ENCODE measurements at places on chromosomes 7 and 10.

- no peak for DNase-seq
These were observed 13.2 kb downstream of the TLL2 start for GRCh38 chr10:96500519-96500918.

GRCh38 chr10:88980247-88980646 lies 10.4 kb upstream of the FAS start:
- no peak for DNase-seq

DNA sequence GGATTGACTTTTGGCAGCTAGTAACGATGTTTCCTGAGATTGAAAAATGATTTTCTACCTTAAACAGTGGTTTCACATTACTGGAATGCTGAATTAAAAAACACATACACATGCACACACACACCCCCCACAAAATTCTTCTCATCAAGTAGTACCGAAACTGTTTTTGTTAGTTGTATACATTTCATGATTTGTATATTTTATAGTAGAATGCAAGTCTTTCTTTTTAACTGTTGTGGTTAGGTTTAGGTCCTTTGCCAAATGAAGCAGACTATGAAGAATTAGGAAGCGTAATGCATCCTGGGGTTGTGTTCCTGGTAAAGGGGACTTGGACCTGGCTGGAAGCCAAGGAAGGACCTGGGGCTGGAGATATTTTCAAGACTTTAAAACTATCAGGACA lies 505.8 kb downstream of the SUGCT start:
- DNase-seq: no peak

GRCh38 chr10:24503461-24504320 lies 220.0 kb downstream of the ARHGAP21 start:
- peak; percentile 61 for DNase-seq

GRCh38 chr7:23654508-23654907 lies 25.5 kb upstream of the FAM221A start:
- DNase-seq: peak; percentile 4

DNA sequence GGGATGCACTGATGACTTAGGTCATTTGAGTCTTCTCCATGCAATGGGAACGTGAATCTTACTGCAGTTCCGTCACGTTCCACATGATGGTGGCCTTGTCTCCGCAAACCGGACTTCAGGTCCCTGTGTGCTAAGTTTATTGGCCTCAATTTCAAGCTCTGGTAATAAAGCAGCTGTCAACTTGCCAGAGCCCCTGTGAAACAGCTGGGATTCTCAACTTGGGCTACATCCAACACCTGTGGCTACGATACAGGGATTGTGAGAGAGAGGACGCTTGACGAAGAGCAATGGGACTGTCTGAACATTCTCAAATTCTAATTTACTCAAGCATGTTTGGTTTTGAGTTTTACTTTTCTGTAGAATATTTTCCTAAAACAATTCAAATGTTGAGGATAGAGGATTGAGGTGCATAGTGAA lies 174.2 kb downstream of the PTN start:
- peak; percentile 8 for DNase-seq

DNA sequence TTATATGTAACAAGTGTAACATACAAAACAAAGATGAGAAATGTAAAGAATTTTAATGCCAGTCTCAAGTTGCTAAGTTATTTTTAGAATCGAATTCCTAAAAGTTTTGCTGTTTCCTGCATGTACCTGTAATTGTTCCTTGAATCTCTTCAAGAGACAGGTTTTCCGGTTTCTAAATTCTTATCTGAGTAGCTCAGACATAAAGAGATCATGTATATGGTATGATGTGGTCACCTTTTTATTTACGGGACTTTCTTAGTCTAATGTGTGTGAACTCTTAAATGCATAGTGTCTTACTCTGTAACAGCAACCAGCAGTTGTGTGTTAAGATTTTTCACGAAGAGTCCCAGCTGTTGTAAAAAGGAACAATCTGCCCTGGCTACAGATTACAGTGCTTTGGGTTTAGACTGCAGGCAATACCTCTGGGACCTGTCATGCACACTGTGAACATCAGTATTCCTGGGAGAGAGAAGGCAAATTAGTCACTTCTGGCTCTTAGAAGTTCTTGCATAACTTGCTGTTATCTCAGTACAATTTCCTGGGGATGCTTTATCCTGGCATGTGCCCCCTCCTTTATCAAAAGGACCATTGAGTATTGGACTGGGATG lies 263.4 kb downstream of the BICC1 start:
- no peak for DNase-seq

- peak; percentile 83 for DNase-seq
These were observed at the start of gene NT5C2 for GRCh38 chr10:103193107-103193819. Gene NT5C2 (minus strand): TSS chr10:103193272. CDS start chr10:103174958, 18,314 bp downstream.

DNA sequence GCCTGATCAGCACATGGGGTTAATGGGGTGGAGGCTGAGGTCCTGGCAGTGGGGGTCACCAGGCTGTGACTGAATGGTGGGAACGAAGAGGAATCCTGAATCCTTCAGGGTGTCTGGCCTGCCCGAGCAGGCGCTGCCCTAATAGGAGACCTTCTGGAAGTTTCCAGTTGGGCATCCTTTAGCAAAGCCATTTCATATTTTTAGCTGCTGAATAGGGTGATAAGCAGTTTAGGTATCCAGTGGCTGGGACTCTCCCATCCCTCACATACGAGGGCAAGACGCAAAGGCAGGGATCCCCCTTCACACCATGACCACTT lies 159.3 kb downstream of the SH3PXD2A start:
- no peak for DNase-seq

DNA sequence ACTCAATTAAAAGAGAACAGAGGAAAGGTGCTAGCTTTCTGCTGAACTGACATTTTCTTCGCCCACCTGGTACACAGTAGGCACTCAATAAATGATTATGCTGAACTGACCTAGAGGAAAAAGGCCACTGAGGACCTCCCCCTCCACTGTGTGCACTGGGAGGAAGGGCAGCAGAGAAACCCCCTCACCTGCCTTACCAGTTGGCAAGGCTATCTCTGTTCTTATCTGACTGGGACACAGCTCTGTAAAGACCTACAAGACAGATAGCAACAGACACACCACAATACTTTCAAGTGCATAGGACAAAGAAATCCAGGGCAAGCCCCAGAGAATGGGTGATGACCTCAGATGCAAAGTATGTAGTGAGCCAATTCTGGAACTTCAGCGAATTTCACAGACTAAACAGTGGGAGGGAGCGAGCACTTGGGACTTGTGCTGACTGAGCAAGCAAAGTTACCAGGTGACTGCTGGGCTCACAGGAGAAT lies 30.4 kb downstream of the PDLIM1 start:
- DNase-seq: no peak

DNA sequence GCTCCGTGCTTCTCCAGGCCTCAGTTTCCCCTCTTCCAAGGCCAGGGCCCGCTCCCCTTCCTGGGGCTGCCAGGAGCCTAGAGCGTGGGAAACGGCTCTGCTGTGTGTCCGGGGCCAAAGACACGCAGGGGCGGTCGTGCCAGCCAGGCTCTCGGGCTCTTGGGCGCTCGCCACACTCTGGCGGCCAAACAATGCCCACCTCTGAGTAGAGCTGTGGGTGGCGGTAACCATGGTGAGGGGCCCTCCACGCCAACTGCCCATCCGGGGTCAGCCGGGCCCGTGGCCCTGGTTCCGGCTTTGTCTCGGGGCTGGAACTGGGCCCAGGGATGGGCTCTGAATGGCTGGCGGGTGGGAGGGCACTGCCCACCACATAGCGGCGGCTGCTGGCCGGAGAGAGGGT lies 16.0 kb downstream of the GRIFIN start:
- no peak for DNase-seq

DNA sequence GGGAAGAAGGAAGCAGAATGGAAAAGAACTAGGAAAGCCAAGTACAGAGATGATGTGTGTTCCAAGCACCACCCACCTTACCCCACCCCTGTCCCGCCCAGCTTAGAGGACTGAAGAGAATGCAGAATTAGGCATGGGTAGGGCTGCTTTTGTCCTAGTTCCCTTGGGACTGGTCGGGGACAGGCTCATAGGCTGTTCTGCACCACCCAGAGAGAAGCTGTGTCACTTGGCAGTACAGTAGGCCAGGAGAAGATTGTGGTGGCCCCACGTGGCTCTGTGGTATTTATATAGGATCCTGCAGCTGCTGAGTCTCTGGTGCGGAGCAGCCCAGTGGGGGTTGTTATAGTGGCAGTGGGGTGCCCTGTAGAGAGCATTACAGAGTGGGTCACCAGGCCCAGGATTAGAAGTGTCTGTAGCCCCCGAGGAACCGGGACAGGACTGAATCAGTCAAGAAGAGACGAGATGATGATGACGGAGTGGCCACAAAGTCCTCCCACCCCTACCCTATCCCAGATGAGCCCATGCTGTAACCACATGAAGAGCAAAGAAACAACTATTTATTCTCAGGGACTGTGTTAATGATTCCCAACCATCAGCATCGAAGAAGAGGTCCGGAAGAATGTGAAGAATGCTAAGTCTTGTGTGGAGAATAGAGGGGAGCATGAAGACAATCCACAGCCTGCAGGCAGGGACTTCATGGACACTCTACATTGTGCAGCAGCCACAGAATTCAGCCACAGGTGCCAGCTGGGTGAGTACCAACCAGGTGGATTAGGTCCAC lies 88.9 kb downstream of the C1GALT1 start:
- DNase-seq: no peak

GRCh38 chr7:44086627-44087026 lies 4.3 kb upstream of the POLM start:
- DNase-seq: no peak

DNA sequence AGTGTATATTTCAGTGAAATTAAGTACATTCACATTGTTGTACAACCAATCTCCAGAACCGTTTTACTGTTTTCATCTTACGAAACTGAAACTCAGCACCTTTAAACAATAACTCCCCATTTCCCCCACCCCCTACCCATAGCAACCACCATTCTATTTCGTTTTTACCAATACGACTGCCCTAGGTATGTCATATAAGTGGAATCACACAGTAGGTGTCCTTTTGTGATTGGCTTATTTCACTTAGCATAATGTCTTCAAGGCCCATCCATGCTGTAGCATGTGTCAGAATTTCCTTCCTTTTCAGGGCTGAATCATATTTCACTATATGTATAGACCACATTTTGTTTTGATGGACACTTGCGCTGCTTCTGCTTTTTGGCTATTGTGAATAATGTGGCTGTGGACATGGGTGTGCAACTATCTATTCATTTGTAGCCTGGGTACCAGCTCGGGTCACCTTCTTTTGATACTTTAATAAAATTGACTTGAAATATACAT lies 34.3 kb upstream of the DLG5 start:
- DNase-seq: peak; percentile 32

- no peak for DNase-seq
These were observed 50.4 kb downstream of the TFEC start for GRCh38 chr7:115980159-115980558.

DNA sequence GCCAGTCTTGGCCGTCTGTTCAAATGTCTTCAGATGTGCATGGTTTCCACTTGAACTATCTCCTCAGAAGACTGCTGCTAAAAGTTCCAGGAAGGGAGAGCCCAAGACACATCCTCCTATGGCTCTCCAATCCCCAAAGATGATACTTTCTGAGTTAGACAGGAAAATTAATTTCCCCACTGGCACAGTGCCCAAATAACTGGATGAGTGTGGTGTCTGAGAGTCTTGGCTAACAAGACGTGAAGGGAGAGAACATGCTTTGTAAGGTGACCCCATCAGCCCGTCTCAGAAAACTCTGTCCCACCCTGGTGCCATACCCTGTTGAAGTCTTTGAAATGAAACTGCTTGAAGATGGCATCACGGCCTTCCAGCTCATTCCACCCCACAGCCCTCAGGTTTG lies 2.9 kb downstream of the PCBD1 start:
- DNase-seq: no peak

- DNase-seq: no peak
These were observed 58.5 kb downstream of the LARP4B start for GRCh38 chr10:873020-873419.

GRCh38 chr7:11754123-11754522 lies 77.9 kb downstream of the THSD7A start:
- no peak for DNase-seq

- DNase-seq: no peak
These were observed 143.0 kb downstream of the PRPF18 start for GRCh38 chr10:13729586-13730305.

- no peak for DNase-seq
These were observed 50.4 kb upstream of the NFE2L3 start for GRCh38 chr7:26101361-26102151.

GRCh38 chr10:71776481-71776925 lies 3.2 kb upstream of the VSIR start:
- no peak for DNase-seq

DNA sequence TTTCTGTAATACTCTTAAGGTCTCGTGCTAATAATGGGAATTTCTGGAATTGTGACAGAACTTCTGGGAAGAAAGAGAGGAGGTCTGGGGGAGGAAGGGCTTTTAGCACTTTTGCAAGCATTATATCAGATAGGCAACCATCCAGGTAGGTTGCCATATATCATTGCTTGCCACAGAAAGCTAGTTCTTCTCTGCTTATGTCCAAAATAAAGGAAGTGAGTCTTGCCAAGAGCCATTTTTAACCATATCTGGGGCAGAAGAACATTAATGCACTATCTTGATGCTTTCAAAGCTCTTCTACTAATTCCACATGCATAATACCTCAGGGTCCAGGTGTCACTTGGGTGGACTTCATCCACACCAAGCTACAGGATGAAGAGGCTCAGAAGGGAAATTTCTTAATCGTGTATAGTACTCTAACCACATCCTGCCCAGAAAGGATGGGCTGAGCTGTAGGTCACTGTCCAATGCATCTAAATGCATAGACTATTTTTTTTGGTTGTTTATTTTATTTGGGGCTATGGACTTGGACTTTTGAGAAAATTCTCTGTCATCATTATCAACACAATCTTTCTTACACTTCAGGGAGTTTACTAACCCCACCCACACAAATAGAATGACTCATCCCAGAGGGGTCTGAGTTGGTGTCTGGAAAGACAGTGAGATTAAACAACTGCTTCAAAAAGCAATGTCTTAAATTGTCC lies 68.9 kb upstream of the ADO start:
- DNase-seq: peak; percentile 55

DNA sequence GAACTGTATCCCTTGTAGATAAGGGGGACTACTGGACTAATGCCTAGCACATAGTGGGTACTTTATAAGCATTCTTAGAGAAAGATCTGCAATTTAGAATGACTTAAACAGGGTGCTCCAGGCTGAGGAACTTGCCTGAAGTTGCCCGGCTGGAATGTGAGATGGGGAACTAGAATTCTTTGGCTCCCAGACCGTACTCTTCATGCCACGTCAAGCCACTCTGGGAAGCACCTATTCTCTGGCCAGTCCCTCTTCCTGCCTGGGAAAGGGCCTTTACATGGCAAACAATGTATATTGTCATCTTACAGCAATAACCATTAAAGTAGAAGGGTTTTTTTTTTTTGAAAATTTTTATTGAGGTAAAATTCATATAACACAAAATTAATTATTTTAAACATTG lies 34.5 kb downstream of the ATXN7L1 start:
- DNase-seq: no peak

GRCh38 chr10:7932301-7933036 lies 114.2 kb downstream of the TAF3 start:
- no peak for DNase-seq
